Lung (tissue), 17 donors: ENCODE measurements at places on chromosomes 1 and 21.

GRCh38 chr1:233245191-233245765, 50.2 kb downstream of the PCNX2 start:
- no peak for DNase-seq

DNA sequence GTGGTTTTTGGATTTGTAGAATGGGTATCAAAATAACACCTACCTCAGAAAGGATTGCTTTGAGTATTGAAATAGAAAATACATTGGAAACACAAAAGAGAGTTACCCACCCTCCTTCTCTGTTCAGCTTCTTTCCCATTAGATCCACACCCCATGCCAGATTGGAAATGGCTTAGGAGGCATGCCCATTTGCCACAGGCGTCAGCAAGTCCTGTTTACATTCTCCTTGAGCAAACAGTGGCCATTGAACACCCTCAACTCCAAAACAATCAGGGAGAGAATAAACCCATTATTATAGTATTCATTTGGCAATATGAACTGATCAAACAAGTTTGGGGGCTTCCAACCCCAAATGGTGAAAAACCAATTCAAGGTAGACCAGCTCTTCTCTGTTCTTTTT, 2.4 kb downstream of the ELAPOR1 start:
- DNase-seq, result no peak

DNA sequence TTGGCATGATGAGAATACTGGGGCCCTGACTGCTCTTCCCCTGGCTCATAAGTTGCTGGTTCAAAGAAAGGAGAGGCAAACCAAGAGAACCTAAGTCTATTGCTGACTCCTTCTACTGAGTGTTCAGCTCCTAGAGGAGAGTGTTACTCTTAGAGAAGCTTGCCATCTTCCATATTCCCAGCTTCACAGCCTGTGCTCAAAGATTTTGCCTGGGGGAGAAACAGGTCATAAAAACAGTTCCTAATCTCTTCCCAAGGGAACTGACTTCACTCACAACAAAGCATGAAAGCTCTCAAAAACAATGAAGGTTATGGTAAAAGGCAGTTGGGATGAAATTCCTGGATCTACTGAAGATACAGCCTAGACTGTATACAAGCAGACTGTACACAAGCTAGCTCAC, 37.1 kb downstream of the LRRC40 start:
- DNase-seq, result no peak

DNA sequence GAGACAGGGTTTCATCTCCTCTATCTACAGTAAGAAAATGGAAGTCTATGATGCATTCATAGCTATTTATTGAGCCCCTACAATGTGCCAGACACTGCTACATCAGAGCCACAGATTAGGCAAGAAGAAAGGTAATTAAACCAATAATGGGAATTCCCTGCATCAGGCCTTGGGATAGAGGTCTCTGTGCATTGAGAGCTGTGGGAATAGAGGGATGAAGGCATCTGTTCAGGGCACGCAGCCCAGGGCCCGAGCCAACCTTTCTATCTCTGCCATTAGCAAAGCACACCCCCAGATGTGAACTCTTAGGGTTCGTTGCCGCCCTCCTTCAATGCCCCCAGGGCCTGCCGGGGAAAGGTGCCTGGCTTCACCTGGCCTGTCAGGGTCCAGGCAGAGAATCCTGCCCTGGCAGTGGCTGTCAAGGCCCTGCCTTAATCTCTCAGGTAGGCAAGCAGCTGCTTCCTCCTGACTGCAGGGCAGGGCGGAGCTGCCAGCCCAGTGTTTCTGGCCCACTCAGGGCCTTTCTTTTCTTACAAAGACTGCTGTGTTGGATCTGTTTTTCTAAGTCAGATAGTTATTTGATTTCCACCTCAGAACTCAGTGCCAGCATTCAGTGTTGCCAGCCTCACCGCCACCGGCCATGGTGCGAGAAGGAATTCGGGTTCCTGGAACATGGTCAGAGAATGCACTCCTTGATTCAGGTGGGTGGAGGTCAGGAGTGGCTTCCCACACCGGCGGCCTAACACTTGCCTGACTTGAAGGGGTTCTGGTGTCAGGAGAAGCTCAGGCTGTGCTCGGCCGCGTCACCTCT, 76.1 kb downstream of the PGM1 start:
- peak; percentile 39 for DNase-seq

DNA sequence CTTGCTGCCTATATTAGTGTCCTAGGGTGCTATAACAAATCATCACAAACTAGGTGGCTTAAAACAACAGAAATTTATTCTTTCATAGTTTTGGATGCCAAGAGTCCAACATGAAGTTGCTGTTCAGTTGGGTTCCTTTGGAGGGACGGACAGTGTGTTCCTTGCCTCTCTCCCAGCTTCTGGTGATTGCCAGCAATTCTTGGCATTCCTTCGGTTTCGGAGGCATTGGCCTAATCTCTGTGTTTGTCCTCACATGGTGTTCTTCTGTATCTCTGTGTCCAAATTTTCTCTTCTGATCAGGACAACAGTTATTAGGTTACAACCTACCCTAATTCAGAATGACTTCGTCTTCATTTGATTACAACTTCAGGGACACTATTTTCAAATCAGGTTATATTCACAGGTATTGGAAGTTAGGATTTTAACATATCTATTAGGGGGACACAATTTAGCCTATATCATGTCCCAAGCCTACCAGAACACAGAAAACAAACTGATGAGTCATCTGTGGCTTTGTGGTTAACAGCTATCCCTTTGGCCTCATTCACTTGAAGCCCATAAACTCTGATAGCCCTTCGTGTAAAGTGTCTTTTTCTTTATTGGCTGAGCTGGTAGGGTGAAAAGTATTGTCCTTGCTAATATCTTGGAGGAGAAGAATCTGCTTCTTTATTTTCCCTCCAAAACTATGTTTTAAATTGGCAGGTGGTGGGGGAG, 83.2 kb upstream of the PAPPA2 start:
- no peak for DNase-seq

DNA sequence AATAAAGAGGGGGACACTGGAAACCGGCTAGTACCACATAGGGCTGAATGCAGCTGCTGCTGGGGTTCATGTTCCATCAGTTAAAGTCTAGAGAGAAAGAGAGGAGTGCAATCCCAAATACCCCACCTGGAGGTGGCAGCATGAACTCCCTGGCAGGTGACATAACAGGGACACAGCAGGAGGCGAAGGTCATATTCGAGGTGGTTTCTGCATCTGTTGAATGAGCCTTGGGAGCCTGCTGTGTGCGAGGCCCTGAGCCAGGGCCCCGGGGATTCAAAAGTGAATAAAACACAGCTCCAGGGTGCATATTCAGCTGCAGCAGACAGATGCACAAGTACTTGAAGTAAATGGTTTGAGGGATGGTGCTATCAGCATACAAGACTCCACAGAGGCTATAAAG, 456.8 kb downstream of the SETD4 start:
- DNase-seq, result no peak

- DNase-seq, result peak; percentile 73
These were observed 10.7 kb downstream of the LEPR start for GRCh38 chr1:65431111-65431705.

GRCh38 chr1:119787776-119788175, 19.1 kb upstream of the HMGCS2 start:
- DNase-seq, result peak; percentile 46

DNA sequence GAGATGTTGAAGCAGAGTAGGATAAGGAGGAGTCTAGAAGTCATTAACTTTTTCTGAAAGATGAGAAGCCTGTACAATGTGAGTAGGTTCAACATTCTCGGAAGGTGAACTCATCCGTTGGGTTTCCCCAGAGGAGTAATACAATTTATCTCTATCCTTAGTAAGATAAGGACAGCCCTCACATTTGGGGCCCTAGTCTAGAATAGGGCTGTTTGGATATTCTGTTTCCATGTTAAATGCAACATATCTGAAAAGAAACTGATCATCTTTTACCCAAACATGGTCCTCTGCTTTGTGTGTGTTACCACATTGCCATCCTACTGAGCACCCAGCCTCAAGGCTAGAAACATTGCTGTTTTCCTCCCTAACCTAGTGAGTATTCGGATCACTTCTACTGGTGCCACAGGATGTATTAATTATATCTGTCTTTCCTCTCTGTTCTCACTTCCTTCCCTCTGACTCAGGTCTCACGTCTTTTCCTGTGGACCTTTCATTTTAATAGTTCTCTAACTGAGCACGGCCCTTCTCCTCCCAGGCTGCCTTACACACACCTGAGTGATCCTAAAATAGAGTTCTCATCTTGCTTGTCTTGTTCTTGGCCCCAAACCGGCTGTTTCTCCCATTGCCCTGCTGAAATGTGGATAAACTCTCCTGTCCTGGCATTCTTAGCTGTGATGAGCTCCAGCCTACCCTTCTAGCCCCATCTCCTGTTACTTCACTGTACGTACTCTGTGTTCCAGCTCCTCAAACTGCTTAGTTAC, 91.7 kb downstream of the CDC14A start:
- no peak for DNase-seq

DNA sequence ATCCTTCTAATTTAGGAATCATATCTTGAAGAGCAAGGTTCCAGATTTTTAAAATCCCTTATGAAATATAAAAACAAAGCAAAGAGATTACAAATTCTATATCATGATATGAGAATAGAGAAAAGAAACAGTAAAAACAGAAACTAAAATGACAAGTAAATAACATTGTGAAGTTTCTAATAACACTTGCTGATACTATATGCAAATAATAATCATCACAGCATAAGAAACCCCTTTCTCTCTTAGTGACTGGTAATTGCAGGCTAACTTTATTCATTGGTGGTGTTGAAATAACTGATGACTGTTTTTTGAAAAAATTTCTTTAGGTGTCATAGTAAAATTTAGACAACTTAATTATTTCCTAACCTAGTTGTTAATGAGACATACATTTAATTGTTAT, 281.6 kb downstream of the PLA2G4A start:
- DNase-seq, result no peak

DNA sequence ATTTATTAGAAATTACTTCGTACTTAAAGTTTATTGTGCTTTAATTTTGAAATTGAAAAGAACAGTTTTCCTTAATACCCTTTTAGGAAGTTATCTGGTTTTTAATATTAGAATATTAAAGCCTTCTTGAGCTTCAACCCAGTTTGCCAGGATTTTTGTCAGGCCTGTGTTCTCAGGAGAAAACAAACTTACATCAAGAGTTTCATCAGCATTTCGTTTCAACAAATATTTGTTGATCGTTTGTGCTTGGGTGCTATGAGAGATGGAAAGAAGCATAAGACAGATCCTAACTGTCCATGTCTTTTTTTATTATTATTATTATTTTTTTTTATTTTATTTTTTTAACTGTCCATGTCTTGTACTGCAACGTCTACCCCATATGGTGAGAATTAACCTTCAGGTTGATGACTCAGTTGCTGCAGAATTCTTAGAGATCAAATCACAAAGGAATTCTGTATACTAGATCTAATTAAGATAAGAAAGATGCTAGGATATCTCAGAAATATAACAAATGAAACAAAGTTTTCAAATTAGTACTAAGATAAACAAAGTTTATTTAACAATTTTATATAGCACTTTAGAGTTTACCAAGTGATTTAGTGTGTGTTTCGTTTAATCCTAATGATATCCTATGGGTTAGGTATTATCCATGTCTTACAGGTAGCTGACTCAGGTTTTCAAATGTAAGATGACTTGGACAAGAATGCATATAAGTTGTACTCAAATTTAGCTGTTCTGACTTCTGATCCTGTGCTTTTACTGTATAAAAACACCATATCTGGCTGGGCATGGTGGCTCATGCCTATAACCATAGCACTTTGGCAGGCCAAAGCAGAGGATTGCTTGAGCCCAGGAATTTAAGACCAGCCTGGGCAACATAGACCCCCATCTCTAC, 14.3 kb downstream of the FBXO28 start:
- DNase-seq, result no peak

DNA sequence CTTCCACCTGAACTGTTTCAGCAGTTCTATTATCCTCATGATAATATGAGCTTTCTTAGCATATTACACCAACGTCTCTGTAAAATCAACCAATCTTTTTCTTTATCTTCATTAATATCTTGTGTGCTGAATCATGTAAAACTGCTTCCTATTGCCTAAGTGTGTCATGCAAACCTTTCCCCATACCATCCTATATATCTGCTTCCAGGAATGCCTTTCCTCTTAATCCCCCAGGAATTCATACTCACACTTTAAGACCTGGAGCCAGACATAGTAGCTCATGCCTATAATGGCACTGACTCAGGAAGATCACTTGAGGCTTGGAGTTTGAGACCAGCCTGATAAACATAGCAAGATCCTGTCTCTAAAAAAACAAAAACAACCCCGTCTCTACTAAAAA, 183.9 kb downstream of the NRIP1 start:
- no peak for DNase-seq
